ENCODE measurements at places on chromosomes 12 and 14.
A peak's percentile ranks its signal among the peaks of the same experiment; 100 is the strongest.

DNA sequence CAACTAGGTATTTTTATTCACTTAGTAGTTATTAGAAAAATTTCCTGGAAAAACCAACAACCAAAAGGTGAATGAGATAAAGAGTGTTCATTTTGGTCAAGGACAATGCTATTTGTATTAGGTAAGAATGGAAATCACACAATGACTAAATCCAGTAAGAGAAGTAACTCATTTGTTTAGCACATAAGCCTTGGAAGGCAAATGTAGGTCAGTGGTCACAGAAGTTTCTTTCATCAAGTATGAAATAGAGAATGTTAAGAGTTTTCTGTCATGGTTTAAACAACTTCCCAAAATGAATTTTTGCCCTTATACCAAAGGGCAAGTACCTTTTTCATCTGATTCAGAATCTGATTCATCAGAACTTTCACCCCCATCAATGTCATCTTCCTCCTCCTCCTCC is 101.7 kb downstream of the KIF21A start:
- DNase-seq = no peak

- no peak for DNase-seq
Measured at GRCh38 chr12:11877102-11877826, 193.5 kb upstream of the BCL2L14 start.

GRCh38 chr12:124165695-124166094 is 129.2 kb upstream of the RFLNA start:
- DNase-seq = no peak

GRCh38 chr12:89693639-89694202 is 14.9 kb downstream of the ATP2B1 start:
- no peak for DNase-seq

DNA sequence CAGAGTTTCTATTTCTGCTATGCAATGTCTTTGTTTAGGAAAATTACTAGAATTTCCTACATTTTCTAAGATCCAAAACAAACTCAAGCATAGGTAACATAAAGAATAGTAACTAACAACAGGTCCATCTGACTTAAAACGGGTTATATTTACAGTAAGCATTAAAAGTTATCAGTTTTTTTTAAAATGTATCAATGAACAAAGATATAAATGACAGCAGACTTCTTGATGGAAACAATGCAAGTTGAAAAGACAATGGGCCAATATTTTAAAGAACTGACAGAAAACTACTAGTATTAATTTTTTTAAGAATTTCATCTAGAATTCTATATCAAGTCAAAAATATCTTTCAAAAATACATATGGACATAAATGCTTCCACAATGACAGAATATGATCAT is 367.1 kb upstream of the MGAT4C start:
- no peak for DNase-seq

DNA sequence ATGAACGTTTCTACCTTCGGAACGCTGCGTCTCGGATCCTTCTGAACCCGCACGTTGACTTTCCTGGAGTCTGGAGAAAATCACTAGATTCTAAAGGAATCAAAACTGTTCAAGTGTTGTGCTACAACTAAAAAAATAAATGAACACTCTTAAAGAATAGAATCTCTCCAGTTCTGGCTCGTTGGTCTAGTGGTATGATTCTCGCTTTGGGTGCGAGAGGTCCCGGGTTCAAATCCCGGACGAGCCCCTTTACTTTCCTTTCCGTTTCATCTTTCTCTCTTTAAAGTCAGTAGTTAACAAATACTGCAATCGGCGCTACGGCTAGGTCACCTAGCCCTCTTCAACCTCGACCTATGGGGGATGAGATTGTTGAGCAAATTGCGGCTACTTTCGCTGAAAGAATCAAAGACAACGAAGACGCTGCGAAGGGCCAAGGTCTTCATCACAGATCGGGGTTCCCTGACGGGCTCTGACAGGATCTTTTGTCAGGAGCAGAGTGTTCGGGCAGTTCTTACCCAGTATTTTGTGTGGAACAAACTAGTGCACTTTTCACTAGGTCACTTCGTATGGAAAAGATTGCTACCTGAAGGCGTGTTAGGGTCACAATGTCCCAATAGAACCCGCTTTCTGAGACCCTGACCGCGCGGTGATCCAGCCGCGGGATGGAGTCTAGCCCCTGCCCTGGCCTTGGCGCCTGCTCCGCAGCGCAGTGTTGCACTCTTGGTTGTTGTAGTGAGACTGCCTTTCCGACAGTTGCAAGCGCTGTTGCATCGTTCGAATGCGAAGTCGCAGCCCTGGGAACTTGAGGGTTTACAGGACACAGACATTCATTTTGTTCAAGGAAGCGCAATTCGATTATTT is 8.4 kb downstream of the OR6S1 start:
- DNase-seq = peak; percentile 72

- DNase-seq = no peak
Measured at GRCh38 chr12:94171595-94171930, 23.2 kb downstream of the PLXNC1 start.

DNA sequence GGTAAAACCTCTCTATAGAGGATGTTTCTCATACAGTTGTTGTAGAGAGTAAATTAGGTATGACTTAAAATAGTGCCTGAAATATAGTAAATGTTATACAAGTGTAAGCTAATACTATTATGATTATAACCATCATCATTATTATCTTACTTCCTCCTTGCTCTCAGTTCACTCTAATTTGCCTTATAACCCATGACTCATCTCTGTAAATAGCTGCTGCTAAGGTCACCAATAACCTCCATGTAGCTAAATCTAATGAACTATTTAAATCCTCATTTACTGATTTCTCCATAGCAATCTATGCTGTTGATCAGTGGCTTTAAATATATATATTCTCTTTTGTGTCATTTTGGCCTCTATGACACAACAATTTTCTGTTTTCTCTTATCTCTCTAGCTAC is 109.6 kb downstream of the RMST start:
- no peak for DNase-seq

GRCh38 chr12:7042842-7043241 is 17.7 kb upstream of the C1S start:
- no peak for DNase-seq

DNA sequence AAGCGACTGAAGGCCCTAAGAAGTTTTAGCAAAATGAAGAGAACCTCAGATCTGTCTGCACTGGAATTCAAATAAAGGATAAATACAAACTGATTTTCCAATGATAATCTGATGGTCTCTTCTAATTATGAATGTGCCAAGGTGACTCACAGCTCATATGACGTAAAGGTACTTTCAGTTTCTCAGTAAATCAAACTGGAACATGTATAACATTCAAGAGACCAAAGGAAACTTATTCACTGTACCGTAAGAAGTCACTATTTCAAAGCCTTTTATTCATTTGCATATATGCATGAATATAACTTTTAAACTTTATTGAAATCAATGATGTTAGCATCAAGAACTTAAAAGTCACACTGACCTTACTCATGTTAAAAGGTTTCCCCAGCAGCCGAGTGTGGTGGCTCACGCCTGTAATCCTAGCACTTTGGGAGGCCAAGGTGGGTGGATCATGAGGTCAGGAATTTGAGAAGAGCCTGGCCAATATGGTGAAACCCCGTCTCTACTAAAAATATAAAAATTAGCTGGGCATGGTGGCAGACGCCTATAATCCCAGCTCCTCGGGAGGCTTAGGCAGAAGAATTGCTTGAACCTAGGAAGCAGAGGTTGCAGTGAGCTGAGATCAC is 52.2 kb downstream of the ATXN2 start:
- DNase-seq = no peak

GRCh38 chr14:60532442-60532841 is 23.5 kb downstream of the SIX6 start:
- DNase-seq = no peak

GRCh38 chr12:99745121-99745520 is 97.6 kb downstream of the GARIN6 start:
- no peak for DNase-seq

DNA sequence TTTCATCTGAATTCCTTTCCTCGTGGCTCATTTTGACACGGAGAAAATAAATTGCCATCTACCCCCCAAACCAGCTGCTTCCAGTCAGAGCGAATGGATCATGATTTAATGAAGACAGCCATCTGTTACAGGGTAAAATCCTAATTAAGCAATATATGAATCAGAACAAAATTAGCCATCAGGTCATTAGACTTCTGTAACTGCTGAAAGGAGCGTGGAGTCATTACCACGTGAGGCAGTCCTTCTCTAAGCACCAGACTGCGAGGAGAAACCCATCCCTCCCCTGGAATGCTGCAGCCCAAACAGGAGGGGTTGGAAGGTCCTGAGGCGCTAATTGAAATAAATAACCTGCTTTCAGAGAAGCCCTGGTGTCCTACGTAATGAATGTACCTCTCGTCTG is 51.1 kb upstream of the TCL1A start:
- DNase-seq = no peak

DNA sequence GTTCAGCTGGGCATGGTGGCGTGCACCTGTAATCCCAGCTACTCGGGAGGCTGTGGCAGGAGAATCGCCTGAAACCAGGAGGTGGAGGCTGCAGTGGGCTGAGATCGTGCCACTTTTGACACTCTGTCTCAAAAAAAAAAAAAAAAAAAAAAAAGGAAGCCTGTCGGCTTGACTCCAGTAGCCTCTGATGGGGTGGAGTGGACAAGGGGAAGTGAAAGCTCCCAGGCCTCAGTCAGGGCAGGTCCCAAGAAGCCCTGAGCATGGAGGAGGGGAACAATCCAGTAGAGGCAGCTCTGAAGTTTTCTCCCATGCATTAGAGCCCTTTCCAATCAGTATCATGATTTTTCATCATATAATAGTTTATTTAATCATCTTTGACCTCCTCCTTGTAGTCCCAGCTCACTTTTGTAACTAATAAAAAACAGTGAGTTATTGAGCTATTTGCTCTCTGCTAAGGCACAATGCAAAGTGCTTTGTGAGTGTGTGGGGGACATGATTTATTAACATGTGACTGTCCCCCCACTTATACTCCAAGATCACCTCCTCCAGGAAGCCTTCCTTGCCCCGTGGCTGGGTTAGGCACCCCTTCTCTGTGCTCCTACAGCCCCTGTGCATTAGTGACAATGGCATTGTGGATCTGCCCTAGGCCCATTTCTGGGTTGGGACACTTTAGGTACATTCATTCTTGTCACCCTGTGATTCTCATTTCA is 4.7 kb upstream of the SSH1 start:
- no peak for DNase-seq

DNA sequence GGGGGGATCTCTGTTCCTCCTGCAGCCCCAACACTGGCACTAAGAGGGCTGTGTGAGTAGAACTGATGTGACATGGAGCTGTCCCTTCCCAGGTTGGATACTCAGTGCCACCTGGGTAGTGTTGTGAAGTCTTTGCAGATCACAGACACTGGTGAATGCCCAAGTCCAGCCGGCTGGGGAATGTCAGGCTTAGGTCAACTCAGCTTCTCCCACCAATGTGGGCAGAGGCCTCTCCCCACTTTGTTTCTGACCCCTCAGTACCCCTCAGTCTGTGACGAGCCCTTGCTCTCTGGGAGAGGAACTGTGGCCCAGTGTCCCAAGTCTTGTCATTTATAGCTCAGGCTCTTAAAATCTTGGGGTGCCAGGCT is 11.3 kb downstream of the SLC25A29 start:
- DNase-seq = no peak

- DNase-seq = no peak
Measured at GRCh38 chr12:40033242-40033630, 72.6 kb downstream of the SLC2A13 start.

GRCh38 chr12:76255692-76256091 is 92.5 kb downstream of the BBS10 start:
- no peak for DNase-seq

DNA sequence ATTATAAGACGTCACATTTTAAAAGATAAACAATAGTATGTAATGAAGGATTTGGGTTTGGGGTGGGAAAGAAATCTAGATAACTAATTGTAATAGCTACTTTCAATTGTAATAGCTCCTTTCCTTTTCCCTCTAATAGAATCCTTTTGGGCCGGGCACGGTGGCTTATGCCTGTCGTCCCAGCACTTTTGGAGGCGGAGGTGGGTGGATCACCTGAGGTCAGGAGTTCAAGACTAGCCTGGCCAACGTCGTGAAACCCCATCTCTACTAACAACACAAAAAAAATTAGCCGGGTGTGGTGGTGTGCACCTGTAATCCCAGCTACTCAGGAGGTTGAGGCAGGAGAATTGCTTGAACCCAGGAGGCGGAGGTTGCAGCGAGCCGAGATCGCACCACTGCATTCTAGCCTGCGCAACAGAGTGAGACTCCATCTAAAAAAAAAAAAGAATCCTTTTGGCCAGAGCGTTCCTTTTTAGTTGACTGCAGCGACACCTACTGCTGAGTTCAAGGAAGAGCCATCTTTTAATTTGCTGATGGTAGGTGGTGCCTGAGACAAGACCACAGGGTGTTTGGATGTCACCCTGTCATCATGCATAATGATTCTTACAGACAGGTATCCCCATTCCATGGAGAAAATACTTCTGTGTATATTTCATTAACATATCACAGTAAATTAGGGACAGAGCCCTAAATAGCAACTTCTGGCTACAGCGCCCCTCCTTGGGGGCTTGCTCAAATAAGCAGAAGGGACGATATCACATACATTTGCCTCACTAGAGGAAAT is 79.5 kb downstream of the ARMH4 start:
- DNase-seq = peak; percentile 70

All from neuronal stem cell (in vitro differentiated cells).